ENCODE measurements at places on chromosomes 4 and X.

DNA sequence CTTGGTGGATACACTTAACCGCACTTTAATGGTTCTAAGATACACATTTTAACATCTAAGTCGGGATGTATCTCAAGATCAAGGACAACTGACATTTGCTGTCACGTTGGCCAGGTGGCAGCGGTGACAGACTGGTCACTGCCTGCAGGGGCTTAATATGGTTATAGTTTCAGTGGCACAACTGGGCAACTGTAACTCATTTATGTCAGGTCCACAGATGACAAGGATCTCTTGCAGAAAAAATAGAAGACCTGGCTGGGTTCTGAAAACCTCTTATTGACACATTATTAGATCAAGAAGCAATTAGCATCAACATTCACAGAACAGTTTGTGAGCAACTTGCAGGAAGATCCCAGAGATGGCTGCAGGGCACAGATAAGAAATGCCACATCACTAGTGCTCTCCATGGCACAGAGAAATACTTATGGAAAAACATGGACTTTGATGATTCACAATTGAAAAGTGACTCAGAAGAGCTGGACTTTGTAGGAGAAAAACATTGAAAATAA, 99.6 kb upstream of the SORBS2 start:
- DNase-seq: no peak

GRCh38 chr4:64883087-64883807, 474.0 kb upstream of the TECRL start:
- DNase-seq: no peak

GRCh38 chrX:11465648-11466411, 172.6 kb downstream of the AMELX start:
- DNase-seq: no peak

- DNase-seq: no peak
Measured at GRCh38 chrX:155056471-155056870, 14.5 kb downstream of the CMC4 start.

- DNase-seq: no peak
Measured at GRCh38 chr4:139282065-139282720, 2.2 kb upstream of the MGARP start.

- DNase-seq: no peak
Measured at GRCh38 chrX:26414534-26414933, 198.6 kb downstream of the MAGEB5 start.

DNA sequence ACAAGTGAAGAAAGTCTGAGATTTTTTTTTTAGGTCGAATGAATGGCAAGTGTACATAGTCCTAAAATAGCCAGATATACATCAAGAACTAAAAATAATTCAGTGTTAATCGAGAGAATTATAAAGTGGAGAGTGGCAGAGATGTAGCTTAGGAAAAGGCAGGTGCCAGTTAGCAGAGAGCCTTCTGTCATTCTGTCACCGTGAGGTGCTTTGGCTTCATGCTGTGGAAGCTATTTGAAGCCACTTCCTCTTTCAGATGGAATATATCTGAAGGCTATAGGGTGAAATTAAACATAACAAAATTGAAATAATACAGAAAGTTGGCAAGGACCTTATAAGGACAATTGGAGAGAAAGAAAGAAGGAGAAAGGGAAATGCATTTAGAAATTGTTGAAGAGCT, 756.3 kb downstream of the CCSER1 start:
- DNase-seq: no peak

GRCh38 chrX:145990051-145990450, 172.4 kb downstream of the SLITRK2 start:
- no peak for DNase-seq

GRCh38 chr4:89296896-89297295, 10.7 kb downstream of the GPRIN3 start:
- DNase-seq: no peak

- no peak for DNase-seq
Measured at GRCh38 chrX:70437011-70437410, 7.6 kb upstream of the DLG3 start.

- DNase-seq: no peak
Measured at GRCh38 chr4:56692576-56692975, 11.5 kb upstream of the HOPX start.

DNA sequence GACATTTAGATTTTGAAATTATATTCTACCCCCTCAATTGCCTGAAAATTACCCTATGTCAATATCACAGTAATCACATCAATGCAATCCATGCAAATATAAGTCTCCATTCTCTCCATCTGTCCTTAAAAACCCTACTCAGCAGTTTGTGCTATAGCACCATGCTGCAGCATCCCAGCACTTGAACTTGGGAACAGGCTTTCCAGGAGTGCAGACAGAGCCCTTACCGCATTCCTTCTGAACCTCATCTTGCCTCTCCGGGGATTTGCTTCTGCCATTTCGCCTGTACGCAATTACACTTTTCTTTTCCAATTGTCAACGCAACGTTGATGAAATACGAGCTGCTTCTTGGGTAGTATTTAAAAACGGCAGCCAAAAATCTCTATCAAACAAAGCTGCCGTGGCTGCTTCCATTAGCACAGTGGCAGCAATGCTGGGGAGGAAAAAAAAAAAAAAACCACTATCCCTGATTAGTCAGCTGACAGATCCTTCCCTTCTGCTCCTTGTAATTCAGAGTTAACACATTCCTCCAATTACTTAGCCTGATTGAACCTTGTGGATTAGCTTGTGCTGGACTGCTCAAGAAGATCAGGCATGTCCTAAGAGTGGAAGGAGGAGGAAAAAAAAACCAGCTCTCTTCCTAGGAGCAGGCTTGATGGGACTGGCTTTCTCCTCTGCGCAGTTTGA, 65.6 kb downstream of the MCF2 start:
- DNase-seq: peak; percentile 5

- no peak for DNase-seq
Measured at GRCh38 chr4:122341886-122342285, 36.9 kb upstream of the ADAD1 start.

- no peak for DNase-seq
Measured at GRCh38 chrX:150530821-150531220, 37.6 kb upstream of the MTM1 start.

DNA sequence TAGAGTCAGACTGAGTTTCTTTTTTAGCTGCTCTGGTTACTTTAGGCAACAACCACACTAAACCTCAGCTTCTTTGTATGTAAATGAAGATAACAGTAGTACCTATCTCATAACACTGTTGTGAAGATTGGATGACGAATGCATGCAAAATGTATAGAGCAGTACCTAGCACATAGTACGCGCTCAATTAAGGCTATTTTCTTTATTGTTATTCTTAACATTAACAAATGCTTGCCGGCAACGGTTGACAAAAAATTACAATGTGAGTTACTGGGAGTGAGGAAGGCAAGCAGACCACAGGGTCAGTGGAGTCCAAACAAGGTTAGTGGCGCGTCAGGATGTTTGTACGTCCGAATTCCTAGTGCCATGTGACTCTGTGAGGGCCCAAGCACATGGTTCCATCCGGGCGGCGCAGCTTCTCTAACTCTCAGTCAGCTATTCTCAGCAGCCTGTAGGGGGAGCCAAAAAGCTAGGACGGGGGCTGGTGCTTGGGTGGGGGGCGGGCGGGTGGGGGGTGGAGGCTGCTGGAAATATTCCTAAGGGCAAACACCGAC, 821 bp upstream of the NALF2 start:
- DNase-seq: no peak

GRCh38 chr4:83013902-83014301, 3.3 kb upstream of the LIN54 start:
- DNase-seq: no peak

DNA sequence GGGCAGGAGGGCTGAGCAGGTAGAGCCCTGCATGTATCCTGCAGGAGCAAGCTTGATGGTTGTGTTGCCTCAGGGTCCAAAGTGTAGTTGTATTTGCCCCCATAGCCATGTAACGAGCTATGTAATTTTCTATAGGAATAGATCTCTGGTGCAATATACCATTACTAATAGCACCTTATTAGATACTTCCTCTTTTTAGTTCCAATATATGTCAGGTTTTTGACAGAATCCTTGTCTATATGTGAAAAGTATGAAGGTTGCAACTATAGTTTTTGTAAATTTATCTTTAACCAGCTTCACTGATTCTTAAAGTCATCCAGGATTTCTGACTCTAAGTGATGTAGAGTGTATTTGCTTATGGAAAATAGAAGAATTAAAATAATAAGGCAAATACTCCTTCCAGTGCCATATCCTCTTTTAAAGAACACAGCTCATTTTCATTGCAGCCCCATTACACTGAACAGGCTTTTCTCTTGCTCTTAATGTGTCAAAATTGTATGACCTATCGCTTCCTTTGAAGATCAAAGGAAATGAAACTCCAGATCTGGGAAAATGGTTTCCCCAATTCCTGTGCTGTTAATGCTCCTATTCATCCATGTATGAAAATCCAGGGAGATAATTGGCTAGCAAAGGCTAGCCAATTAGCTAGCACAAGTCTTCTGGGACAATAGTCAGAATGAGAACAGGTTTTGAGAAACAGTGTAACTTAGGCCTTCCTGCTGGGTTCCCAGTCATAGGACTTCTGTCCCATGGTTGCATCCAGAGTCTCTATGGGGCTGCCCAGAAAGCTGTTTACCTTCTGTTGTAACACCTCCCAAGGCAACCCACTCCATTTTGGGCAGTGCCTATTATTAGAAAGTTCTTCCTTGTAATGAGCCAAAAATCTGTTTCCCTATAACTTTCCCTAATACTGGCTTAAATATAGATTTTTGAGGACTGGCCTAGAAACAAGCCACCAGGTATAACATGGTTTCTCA, 90.6 kb downstream of the TSPAN7 start:
- no peak for DNase-seq

- no peak for DNase-seq
Measured at GRCh38 chrX:25858273-25858880, 279.8 kb upstream of the MAGEB18 start.

DNA sequence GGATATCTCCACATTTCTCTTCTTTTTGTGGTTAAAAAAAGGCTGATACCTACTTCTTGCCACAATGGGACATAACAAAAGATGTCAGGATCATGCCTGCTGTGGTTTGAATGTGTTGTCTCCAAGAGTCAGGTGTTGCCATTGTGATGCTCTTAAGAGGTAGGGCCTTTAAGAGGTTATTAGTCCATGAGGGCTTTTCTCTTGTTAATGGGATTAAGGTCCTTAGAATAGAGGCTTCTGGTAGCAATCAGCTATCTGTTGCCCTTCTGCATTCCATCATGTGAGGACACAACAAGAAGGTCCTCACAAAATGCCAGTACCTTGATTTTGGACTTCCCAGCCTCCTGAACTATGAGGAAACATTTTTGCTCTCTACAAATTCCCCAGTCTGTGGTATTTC, 191.4 kb downstream of the GBA3 start:
- DNase-seq: peak; percentile 57

- no peak for DNase-seq
Measured at GRCh38 chr4:169029947-169030346, 19.9 kb upstream of the CBR4 start.

- DNase-seq: no peak
Measured at GRCh38 chr4:73683456-73683855, 56.9 kb upstream of the CXCL8 start.

DNA sequence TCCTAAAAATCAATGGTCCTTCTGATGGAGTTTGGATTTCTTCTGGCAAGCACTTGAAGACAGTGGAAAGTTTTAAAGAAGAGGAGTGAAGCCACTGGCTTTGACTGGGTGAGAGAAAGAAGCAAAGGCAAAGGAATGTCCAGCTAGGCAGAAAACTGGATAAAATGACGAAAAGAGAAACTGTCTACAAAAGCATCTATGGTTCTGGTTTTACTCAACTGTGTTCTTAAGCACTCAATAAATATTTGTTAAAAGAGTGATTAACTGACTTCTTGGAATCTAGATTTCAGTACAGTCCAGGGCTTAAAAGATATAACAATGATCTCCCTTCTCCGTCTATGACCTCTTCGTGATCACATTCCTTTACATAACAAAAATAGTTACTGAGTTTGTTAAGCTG, 52.4 kb downstream of the PACRGL start:
- DNase-seq: no peak

- no peak for DNase-seq
Measured at GRCh38 chrX:39450234-39450977, 647.4 kb downstream of the BCOR start.

- DNase-seq: no peak
Measured at GRCh38 chr4:144338148-144338547, 197.6 kb upstream of the GYPA start.

GRCh38 chr4:42482516-42483327, 85.4 kb downstream of the SHISA3 start:
- no peak for DNase-seq

DNA sequence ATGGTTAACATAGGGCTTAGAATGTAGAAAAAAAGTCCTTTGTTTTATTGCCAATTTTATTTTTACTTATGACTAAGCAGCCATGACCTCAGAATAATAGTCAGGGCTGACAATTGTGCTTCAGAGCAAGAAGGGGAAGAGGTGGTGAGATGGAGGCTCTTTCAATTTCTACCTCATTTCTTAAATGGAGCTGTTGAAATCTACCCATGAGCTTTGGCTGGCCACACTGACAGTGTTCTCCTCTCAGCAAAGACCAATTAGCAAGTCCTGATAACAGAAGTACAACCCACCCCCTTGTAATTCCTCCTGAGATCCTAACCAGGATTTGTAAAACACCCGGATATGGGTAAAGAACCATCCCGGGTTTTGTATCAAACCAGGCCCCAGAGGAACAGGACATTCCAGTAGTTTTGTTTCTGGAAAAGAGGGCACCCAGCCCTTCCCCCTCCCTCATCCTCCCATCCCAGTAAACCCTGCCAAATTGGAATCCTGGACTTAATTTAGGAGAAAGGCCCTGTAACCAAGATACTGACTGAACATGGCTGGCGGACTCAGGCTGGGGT, at the start of gene HEPH:
Gene HEPH (plus strand): TSS at position 399 of the 563 bp plus-strand sequence. CDS start 6,324 bp downstream, outside the sequence.
- DNase-seq: peak; percentile 35

DNA sequence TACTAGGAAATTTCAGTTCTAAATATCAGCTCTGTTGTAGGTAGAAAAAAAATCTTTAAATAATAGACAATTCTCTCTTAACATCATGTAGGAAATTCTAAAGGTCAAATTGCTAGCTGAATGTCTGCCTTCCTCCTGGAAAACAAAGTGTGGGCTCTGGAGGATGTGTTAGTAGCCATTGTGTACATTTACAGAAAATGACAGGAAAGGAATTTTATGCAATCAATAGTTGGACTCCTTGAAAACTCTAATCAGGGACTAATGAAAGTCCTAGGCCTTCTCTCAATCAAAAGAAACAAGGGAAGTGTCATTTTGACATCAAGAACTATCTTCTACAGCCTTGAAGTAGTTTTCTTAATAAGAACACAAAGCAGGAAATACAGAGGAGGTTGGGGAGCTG, 174.6 kb downstream of the ANKRD50 start:
- DNase-seq: no peak

DNA sequence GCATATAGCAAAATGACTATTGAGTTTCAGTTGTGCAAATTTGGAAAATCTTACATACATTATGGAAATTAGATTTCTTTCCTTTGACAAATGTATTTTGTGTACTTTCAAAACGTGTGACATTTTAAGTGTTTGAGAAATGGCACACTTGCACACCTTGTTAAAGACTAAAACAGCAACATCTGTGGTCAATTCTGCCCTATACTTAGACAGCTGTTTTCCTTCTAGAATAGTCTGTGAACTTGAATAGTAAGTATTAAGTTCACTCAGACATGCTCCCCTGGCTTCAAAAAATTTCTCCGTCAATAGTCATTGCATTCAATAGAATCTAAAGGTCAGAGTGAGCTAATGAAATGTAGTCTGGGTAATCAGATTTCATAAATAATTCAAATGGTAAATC, 21.7 kb upstream of the TBC1D9 start:
- DNase-seq: no peak

Data from NT2/D1 (cell line).